H7 (cell line): ENCODE measurements at places on chromosomes 5 and 9.
A peak's percentile ranks its signal among the peaks of the same experiment; 100 is the strongest.

- no peak for DNase-seq
These were observed 233.3 kb downstream of the CDH9 start for GRCh38 chr5:26805076-26805475.

DNA sequence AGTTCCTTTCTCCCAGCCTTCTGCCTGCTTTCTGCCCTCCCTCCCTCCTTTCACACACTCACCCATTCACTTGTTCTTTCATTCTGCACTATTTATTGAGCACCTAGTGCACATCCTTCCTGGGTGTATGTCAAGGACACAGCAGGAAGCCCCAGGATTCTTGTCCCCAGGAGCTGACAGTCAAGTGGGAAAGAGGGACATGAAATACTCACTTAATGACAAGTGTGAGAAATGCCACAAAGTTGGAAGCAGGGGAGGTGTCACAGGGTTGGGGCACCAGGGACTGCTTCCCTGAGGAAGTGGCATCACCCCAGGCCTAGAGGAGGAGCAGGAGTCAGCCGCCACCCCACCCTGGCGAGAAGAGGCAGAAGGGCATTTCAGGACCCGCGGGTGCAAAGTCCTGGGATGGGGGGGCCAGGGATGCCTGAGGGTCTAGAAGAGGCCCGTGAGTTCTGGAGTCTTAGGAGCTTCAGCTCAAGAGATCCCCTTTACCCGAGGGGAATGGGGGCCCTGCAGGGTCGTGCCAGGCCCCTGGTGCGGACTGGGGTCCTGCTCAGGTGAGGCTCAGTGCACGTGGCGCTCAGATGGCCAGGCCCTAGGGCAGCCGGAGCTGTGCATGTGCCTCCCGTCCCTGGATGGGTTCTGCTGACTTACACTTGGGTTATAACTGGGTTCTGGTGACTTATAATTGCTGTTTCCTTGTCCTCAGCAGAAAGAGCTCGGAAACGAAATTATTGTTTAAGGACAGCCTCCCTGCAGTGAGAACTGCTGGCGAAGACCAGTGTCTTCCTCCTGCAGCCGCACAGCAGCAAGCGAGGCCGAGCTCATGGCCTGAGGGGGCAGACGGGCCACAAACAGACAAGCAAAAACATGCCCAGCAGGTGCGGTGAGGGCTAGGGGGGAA lies 16.9 kb upstream of the LAMC3 start:
- peak; percentile 62 for DNase-seq

DNA sequence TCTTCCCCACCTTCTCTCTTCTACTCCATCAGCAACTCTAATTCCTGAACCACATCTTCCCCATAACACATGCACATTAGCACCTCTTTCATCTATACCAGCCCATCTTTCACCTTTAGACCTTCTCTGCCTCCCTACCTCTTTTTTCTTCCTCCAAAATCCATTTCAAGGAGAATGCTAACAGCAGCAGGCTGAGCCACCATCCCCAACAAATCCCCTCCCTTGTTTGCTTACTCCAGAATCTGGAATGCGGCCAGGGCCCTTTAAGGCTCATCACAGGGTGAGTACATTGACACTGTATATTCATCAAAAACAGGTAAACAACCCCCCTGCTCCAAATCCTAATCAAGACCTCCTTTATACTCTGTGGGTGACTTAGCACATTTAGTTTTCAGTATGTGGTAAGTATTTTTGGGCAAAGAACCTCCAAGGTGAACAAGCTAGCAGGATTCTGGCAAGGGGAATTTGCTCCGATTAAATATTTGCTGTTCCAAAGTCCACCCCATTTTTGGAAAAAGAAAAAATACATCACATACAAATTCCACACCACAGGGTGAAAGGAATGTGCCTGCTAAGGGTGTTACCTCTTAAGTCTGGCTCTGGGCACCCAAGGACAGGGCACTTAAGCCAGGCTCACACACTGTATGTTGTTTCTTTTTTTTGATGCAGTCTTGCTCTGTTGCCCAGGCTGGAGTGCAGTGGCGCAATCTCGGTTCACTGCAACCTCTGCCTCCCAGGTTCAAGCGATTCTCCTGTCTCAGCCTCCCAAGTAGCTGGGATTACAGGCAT lies 71.4 kb downstream of the SERINC5 start:
- peak; percentile 28 for DNase-seq

GRCh38 chr9:35569206-35569605 lies 35.9 kb upstream of the TESK1 start:
- DNase-seq: no peak

- no peak for DNase-seq
These were observed 27.6 kb upstream of the TESK1 start for GRCh38 chr9:35577486-35577885.

- DNase-seq: peak; percentile 8
These were observed 286.6 kb upstream of the IZUMO3 start for GRCh38 chr9:24832307-24832706.

- no peak for DNase-seq
These were observed 125.4 kb downstream of the MED27 start for GRCh38 chr9:131954299-131954698.

DNA sequence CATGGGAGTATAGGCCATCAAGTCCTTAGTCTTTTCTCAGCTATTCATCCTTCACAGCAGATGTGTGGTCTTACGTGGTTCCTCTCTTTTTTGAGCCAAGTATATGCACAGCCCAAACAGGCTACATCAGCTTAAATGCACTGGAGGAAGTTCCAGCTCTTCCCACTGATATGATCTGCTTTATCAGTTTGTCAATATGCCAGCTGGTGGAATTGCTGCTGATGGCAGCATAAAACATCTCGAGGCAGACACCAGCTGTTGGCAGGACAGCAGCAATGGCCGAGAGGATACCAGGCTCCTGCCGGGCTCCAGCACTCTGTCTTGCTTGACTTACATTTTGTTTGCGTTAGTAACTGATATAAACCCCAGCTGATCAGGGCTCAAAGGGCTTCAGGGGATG lies 143.4 kb downstream of the TENT4A start:
- no peak for DNase-seq

GRCh38 chr5:159887050-159887449 lies 29.2 kb upstream of the ADRA1B start:
- no peak for DNase-seq

DNA sequence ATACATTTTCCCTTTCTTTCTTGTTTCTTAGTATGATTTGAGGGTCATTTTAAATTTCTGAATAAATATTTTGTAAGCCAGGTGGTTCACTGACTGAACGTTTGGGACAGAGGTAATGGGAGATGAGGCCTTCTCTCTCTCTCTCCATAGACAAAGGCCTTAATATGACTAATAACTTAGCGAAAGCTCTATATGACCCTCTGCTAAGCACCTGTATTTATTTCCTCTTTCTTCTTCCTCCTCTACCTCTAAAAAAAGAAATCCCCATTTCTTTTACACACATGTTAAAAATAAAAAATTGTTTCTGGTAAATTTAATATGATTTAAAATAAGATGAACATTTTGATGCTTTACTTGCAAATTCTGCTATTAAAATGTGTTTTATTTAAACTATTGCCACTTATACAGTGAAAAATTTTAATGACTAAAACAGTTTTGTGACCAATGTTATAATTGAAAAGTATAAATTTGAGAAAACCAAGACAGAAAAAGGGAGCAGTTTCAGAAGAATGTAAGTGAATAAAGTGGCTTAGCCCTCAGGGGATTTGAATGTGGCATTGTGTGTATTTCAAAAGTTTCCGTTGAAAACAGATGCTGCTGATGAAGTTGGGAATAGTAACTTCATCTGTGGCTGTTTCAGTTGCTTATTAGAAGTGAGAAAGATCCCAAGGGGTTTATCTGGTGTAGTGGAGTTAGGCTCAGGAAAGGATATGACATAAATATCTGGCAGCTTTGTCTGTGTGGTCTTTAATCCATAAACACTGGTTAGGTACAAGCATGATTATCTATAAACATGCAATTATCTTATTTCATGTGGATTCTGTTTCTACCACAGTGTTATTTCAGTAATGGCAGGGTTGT lies 128.6 kb upstream of the GRHPR start:
- no peak for DNase-seq

- DNase-seq: no peak
These were observed 32.4 kb upstream of the SUB1 start for GRCh38 chr5:32552936-32553335.

- DNase-seq: no peak
These were observed at the start of gene ARSB for GRCh38 chr5:78985116-78985724. TSS of gene ARSB (minus strand) at chr5:78985310. CDS start at chr5:78985248, 62 bp downstream.

DNA sequence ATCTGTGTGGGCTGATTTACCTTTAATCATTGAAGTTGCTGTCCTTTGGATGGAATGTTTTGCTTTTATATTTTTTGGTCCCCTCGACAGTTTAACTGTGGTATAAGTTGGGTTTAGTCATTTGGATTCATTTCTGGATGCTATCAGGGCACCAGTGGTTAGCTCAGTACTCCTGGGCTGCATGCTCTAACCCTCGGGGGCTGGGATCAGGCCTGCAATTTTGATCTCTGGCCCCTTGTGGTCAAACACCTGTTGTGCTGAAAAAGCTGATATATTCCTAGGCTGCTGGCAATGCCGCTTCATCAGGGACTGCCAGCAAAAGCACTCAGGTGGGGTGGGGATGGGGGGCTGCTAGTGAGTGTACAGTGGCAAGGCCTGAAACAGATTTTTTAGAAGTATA lies 440.4 kb upstream of the RIOK2 start:
- DNase-seq: peak; percentile 9

- DNase-seq: peak; percentile 43
These were observed 272.2 kb downstream of the AUH start for GRCh38 chr9:91089405-91090129.

- no peak for DNase-seq
These were observed 567.3 kb upstream of the KLF4 start for GRCh38 chr9:108056805-108057386.

GRCh38 chr9:86990290-86990689 lies 43.0 kb upstream of the GAS1 start:
- no peak for DNase-seq

DNA sequence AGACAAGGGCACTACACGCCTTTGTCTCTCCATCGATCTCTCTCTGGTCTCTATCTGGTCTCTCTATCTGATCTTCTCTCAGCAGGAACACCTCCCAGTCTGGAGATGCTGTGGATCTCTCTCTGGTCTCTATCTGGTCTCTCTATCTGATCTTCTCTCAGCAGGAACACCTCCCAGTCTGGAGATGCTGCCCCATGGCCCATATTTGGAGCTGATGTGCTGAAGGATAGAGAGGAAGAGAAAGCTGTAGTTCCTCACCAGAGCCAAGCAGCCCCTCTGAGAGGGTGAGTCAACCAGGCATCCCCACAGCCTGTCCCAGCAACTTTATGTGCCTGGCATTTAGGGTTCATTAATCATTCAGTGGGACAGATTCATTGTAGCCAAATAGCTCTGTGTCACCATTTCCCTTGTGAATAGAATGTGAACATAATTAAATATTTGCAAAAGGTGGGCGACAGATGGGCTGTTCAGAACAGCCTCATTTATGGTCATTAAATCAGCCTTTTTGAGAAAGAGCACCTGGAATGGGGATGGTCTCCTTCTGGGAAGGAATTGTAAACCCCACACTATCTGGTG lies 189.3 kb upstream of the MAST4 start:
- DNase-seq: no peak

GRCh38 chr5:122967085-122967484 lies 69.4 kb downstream of the PPIC start:
- DNase-seq: no peak

DNA sequence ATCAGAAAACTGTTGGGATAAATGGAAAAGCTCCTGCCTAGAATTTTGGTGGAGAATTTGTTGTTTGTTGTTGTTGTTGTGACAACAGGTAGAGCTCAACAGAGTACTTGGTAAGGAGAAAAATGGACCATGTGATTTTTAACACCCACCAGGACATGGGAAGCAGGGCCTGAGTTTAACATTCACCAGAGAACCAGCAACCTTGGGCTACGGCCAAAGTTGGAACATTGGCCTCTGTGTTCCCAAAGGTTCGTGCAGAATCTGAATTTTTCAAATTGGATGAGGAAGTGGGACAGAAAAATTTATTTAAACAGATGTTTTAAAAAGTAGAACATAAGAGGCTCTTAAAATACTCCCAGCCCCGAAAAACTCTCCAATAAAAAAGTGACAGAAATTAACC lies 127.0 kb downstream of the GNA14 start:
- DNase-seq: no peak

DNA sequence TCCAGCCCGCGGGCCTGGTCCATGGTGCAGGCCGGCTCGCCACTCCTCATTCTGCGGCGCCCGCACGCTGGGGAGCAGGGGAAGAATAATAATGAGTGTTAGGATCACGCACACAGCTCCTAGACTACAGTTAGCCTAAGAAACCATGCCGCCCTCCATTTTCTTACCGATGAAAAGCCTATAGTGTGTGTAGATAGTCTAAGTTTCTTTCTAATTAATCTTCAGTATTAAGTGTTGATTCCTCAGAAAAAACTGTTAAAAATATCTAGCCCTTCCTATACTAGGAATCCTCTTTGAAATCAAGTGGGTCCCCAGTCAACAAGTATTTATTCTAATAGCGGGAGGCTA lies 9.3 kb downstream of the ZBED3 start:
- DNase-seq: no peak

DNA sequence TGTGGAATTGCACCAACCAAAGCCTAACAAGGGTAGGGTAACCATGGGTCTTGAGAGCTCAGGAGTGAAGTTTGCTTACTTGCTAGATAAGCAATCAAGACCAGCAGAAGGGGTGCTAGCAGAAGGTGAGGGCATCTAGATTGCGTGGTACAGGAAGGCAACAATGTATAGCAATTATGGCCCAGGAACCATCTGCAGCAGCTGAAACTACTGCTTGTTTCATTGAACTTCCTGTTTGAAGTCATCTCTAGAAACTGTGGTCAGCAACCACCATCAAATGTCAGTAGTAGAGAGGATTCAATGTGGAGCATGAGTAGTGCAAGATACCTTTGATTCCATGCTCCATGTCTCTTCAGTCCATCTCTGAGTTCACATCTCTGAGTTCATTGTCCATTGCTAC lies 462.1 kb upstream of the GRAMD2B start:
- DNase-seq: no peak

GRCh38 chr9:106112935-106113334 lies 418.6 kb downstream of the TMEM38B start:
- no peak for DNase-seq

DNA sequence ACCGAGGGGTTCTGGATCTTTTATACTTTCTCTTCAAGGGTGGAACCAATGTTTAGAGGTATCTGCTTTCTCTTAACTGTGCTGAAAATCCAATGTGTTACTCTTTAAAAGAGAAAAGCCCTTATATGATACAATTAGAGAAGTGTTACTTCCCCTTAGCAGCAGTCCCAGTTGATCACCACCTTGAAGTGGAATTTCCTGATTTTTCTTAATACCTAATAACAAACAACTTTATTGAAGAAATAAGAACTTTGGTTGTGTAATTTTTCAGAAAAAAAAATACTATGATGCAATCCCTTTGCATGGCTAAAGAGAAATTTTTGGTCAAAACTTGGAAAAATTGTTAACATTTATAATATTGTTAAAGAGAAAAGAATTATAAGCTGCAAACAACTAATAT lies 24.7 kb downstream of the SLC1A3 start:
- no peak for DNase-seq

GRCh38 chr9:93108291-93109041 lies 12.4 kb downstream of the CARD19 start:
- peak; percentile 37 for DNase-seq

- DNase-seq: no peak
These were observed 116.6 kb downstream of the ADGRV1 start for GRCh38 chr5:90675222-90675621.
